ENCODE measurements at places on chromosomes 1 and 21.

- no peak for ATAC-seq
These were observed 402.3 kb upstream of the USP24 start for GRCh38 chr1:55617288-55617982.

DNA sequence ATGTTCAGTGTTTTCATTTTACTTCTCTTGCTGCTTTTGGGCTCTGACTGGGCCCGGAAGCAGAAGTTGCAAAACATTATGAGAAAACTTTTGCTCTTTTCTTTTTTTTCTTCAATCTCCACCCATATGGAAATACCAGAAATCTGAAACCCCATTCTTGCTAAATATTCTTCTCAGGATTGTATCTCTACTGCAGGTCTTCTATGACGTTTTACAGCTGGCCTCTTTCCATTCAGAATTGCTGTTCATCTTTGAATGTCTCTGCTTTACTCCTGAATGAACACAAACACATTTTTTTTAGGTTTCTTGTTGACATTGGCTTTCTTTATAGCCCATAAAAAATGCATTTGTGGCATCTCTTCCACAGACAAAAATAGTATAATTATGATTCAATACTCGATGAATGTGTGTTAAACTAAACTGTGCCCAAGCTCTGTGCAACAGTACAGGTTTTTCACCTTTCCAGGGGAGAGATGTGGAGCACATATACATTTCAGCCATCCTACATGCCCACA, 18.8 kb downstream of the PTPRC start:
- ATAC-seq, result peak; percentile 41

DNA sequence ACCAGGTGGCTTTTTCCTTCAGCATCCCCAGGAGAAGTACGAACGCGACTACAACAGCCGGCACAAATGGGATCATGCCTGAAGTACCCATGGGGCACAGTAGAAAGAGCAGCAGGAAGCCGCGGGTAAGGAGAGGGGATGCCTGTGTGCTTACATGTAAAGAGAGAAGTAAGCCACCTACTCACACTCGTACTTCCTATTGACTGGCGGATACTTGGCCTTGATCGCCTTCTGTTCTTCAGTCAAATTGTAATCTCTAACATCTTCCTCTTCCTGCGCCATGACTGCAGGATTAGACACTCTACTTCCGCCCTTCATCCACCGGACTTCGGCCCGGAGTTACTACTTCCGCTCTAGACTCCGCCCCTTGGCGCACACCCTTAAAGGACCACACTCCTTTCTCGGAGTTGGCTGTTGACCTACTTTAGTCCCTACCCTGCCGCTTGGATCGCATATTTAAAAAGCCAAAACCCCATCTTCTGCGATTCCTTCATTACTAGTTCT, at the start of gene ZBTB8OS:
ZBTB8OS (minus strand) TSS at position 303 of the 504 bp plus-strand sequence; CDS start at position 282, 21 bp downstream.
- ATAC-seq, result peak; percentile 79

DNA sequence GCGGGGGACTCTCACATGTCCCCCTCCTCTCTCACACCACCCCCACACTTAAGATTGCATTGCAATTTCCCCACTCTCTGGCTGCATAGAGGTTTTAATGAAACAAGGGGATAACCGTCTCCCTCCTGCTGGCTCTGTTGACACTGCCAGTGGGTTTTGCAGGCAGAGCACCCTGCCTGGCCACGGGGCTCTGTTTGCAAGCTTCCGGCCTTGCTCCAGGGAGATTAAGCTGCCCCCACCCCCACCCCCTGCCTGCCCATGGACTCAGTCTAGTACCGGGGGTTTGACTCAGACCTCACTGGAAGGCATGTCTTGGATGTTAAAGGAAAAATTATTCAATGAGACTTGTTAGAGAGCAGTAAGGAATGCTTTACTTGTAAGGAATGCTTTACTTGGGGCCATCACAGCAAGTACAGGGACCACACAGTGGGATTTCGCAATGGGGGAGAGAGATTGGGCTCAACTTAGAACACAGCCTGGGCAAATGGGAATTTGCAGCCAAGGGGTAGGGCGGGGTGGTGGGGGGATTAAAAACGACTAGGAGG, 101.0 kb downstream of the AJAP1 start:
- no peak for ATAC-seq

Measured in activated CD4-positive, CD25-positive, alpha-beta regulatory T cell treated with anti-CD3 and anti-CD28 coated beads, Interleukin-2, amount 50 U/mL, for 24 hours (primary cell).